G401 (cell line): ENCODE measurements at places on chromosomes 1 and 21. TPM values are rescaled to one million over a fixed set of nuclear protein-coding genes. Genes with fewer than 3 reads are reported as not detected.
A peak's percentile ranks its signal among the peaks of the same experiment; 100 is the strongest.

GRCh38 chr1:167681451-167682098, 40.2 kb upstream of the MPZL1 start:
- DNase-seq: no peak

DNA sequence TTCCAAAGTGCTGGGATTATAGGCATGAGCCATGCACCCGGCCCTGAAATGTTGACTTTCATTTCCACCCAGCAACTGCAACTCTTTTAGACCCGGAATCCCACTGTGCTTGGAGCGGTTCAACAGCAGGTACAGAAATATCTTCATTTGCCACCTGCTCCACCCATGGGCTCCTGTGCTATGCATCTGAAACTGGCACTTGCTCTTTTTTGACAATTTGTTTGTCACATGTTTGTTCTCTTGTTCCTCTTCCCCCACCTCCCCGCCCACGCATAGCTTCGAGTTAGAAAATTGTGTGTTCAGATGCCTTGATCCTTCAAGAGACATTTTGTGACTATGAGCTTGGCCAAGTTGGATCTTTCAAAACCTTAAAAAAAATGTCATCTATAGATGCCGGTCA, 2.4 kb upstream of the IFNLR1 start:
- DNase-seq: peak; percentile 88

GRCh38 chr1:201001962-201002361, 21.6 kb downstream of the KIF21B start:
- DNase-seq: no peak

ADAM15 gene
- 82.2 and 92.9 TPM in 2 replicates for total RNA-seq

- no peak for DNase-seq
Observed at GRCh38 chr1:220255204-220255603, 17.0 kb downstream of the RAB3GAP2 start.

GRCh38 chr1:71885171-71885570, 397.2 kb downstream of the NEGR1 start:
- peak; percentile 27 for DNase-seq
